Left ventricle myocardium inferior (tissue), 1 donor: ENCODE measurements at places on chromosomes 12 and 14.

GRCh38 chr14:92122351-92122677 lies 545 bp downstream of the CPSF2 start:
- no peak for DNase-seq

DNA sequence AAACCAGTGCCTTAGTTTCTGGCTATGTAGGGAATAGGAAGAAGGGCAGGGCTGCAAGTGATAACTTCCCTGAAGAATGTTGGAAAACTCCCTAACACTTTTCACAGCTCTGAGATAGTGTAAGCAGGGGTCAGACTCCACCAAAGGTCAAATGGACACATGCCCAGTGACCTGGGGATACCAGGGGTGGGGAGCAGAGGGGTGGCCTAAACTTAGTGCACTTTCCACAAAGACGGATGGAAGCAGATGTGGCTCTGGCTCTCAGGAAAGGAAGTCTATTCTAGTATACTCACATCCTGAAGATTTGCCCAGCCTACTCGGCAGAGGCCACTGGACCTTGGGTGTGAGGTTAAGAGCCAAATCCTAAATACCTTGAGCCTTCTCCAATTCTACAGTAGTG lies 285.8 kb downstream of the NUAK1 start:
- DNase-seq: peak; percentile 37

GRCh38 chr14:51210594-51210993 lies 29.5 kb upstream of the TMX1 start:
- no peak for DNase-seq

DNA sequence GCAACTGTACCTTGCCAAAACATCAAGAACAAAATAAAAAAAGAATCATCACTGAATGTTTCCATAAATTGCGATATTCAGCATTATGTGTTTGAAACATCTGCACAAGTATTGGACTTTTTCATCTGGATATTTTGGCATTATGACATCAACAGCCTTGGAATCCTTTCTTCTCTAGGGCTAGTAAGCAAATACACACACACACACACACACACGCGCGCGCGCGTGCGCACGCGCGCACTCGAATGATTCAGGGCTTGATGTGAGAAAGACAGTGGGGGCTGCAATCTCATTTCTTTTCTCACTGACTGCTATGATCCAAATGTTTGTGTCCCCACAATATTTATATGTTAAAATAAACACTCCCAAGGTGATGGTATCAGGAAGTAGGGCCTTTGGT lies 90.0 kb upstream of the SLC38A4 start:
- no peak for DNase-seq

DNA sequence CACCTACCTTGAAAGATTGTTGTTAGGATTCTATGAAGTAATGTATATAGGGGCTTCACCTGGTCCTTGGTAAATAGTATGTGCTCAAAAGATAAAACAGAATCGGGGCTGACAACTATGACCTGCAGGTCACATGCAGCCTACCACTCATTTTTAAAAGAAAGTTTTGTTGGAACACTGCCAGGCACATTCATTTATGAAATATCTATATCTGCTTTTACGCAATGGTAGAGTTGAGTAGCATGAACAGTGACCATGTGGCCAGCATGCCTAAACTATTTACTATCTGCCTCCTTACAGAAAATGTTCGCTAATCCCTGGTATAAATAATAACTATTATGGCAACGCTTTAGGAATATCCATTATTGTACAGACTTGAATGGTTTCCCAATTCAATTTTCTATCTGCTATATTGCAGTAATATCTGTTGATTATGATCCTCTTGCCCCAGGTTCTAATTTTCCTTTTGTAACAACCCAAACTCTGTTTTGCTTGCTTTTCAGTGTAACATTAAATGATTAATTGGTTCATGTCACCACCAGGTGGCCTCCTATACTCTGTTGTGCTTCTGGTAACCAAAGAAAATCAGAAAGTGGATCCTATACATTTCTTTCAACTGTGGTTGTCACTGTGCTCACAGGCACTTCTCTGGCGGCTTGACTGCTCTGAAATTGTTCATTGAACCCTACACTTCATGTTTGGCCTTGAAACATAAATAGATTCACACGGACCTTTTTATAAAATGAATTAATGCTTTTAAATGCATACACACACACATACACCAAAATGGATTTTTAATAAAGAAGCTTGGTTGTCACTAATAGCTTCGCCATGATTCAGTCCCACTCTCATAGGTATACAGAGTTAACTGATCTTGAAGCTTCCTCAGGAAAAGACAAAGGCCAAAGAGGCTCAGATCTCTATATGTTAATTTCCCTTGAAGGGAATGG lies 227.7 kb upstream of the NPAS3 start:
- DNase-seq: no peak

DNA sequence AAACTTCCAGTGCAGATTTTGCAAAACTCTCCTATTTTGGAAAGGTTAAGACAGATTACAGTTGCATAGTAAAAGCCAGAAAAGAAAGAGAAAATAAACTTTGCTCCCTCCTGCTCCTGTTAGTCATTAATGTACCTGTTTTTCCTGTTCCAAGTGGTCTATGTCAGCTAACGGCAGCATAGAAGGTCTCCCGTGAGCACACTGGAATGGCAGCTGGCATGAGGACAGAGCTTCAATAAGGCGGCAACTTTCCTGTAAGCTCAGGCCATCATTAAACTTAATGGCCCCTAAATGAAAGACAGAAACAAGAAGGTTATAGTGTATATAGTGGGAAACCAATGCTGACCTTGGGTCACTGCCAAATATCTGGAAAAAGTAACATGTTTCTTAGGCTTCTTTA lies 16.0 kb downstream of the EIF2B2 start:
- no peak for DNase-seq

DNA sequence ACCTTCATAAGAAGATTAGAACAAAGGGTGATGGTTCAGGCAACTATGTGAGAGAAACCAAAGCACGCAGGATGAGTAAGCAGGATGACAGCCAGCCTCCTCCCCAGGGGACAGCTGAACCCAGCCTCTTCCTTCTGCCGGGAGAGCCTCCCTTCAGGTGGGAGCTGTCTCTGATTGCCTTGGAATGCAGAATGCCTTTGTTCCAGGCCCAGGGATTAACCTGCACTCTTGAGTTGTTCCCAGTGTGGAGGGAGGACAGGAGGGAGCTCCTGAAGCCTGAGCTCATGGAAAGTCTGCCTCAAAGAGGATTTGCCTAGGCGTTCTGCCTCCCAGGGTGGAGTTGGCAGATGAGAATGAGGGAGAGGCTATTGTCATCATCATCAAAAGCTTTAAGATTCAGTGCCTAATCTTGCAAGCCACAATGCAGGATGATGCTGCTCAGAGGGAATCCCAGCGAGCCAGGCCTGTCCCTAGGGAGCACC lies 3.6 kb upstream of the KRT6A start:
- DNase-seq: no peak

DNA sequence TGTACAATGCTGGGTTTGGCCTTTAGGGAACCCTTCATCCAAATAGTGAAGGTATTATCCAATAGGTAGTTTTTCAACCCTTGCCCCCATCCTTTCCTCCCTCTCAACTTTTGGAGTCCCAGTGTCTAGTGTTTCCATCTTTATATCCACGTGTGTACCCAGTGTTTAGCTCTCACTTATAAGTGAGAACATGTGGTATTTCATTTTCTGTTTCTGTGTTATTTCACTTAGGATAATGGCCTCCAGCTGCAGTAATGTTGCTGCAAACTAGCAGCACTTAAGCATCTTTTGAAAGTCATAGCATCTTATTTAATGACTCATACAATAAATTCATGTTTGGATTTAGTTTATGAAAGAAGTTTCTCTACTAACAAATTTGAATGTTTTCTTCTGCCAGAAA lies 442.5 kb downstream of the NELL2 start:
- no peak for DNase-seq

DNA sequence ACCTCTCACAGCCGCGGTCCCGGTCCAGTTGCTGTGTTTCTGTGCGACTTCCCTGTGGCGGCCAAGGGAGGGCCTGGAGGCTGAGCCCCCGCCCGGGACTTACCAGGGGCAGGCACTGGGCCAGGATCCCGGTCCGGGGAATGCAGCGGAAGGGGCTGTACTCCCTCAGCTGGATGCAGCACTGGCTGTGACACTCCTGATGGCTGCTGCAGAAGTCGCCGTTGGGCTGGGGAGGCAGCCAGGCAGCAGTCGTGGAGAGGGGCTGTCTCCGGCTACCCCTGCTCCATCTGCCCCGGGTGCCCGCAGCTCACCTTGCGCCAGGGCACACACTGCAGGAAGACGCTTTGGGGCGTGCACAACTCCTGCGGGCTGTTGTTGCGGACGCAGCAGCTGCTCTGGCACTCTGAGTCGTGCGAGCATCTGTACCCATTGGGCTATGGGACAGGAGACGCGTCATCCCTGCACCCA lies 6.2 kb downstream of the LRCOL1 start:
- peak; percentile 64 for DNase-seq

DNA sequence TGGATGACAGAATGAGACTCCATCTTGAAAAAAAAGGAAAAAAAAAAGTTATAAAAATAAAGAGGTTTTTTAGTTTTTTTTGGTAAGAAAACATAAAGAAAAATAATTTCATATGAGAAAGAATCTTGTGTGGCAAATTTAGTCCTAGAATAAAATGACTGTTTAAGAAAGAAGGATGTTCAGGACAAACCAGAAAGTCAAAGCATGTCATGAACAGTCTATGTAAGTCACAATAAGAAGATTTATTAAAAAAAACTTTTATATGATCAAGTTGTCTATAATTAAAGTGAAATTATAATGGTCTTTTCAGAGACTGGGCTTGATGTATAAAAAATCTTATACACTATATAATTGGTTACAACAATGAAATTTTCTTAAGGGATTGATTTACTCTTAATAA lies 68.1 kb upstream of the HECTD1 start:
- no peak for DNase-seq

GRCh38 chr12:69779928-69780327 lies 41.3 kb downstream of the RAB3IP start:
- DNase-seq: no peak

- DNase-seq: no peak
These were observed 232.9 kb upstream of the TMTC1 start for GRCh38 chr12:30016540-30017055.

GRCh38 chr14:64082837-64083236 lies 211.3 kb downstream of the ESR2 start:
- DNase-seq: no peak

DNA sequence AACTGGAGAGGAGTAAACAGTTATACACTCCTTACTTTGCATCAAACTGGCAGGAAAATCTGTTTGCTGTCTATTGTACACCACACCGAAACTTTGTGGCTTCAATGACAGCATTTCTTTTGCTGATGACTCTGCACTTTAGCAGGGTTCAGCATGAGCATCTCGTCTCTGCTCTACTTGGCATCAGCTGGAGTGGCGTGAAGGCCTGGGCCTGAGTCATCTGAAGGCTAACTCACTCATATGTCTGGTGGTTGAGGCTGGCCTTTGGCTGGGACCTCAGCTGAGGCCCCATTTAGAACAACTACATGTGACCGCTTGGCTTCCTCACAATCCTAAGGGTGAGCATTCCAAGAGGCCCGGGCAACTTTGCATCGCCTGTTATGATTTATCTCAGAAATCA lies 28.7 kb upstream of the REP15 start:
- DNase-seq: no peak

DNA sequence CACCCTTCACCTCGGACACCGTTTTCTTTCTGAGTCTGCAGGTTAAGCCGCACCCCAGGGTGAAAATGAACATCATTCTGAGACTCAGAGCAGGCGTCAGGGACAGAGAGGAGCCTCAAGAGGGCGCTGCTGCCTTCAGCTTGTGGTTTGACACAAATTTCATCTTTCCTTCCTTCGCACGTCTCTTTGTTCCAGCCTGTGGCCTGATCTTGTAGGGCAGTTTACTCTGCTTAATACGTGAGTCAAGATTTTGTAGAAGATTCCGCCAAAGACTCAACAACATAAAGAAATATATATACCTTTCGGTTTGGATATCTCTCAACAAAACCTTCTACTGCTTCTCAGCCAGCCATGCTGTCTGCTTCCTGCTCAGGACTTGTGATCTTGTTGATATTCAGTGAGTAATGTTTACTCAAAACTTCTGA lies 329.3 kb upstream of the OR4E1 start:
- no peak for DNase-seq

GRCh38 chr12:111024205-111024801 lies 103.9 kb upstream of the MYL2 start:
- DNase-seq: peak; percentile 51

DNA sequence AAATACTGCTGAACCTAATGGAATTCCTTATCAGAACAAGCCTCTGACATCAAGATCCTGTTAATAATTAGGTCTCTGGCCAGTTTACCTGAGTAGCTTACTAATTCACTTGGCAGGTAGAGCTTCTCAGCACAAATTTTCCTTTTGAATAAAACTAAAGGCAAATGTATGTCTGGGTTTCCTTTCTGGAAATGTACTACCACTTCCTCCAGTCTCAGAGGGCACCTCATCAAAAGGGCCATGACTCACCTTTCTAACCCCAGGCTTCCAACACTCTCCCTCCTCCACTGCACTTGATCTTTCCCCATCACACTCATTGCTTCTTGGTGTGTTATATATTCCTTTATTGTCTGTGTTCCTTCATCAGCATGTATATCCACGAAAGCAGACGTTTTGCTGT lies 90.5 kb downstream of the SLC2A13 start:
- no peak for DNase-seq

DNA sequence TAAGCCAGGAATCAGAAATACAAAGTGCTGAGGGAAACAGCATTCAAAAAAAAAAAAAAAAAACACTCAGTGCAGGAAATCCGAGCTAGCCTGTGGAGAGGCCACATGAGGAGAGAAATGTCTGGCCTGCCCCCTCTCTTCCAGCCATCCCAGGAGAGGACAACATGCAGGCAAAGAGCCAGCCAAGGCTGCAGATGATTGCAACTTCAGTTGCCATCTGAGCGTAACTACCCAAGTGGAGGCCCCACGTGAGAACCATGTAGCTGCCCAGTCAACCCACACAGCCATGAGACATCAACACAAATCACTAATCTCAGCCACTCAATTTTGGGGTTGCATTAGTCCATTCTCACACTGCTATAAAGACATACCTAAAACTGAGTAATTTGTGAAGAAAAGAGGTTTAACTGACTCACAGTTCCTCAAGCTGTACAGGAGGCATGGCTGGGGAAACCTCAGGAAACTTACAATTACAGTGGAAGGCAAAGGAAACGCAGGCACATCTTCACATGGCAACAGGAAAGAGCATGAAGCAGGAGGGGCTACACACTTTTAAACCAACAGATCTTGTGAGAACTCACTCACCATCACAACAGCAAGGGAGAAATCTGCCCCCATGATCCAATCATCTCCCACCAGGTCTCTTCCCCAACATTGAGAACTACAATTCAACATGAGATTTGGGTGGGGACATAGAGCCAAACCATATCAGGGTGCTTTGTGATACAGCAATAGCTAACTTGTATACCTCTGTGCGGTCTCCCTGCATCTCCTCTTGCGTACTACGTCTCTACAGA lies 161.1 kb downstream of the PIWIL1 start:
- no peak for DNase-seq

- DNase-seq: peak; percentile 17
These were observed 24.3 kb downstream of the UBR7 start for GRCh38 chr14:93231129-93231979.

GRCh38 chr14:42664190-42664589 lies 1057.5 kb downstream of the LRFN5 start:
- no peak for DNase-seq

DNA sequence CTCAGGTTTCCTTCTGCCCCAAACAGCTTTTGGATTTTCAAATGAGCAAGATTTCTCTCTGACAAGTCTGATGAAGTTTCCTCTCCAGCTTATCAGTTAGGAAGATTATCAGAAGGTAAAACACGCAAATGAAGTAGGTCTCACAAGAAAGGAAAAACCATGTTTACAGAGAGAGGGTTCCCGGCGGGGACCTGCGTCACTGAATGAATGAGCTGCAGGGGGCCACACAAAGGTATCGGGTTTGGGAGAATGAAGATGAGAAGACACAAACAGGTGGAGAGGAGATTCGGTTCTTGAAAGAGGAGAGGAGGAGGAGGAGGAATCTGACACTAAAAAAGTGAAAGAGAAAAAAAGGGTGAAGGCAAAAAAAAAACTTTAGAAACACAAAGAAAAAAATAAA lies 208.6 kb downstream of the CALM1 start:
- no peak for DNase-seq
